Stimulated activated CD8-positive, alpha-beta memory T cell treated with anti-CD3 and anti-CD28 coated beads, Interleukin-4, amount 100 ng/mL, for 1 hour (primary cell): ENCODE measurements at places on chromosomes 7 and 10.

GRCh38 chr10:21919117-21919516, 84.4 kb downstream of the DNAJC1 start:
- DNase-seq = no peak

GRCh38 chr10:79402951-79403350, 42.5 kb downstream of the ZCCHC24 start:
- DNase-seq = no peak

GRCh38 chr10:69884686-69885085, 83.0 kb downstream of the COL13A1 start:
- no peak for DNase-seq

- DNase-seq = no peak
Measured at GRCh38 chr10:5560817-5561703, 36.3 kb downstream of the CALML3 start.
